ENCODE measurements at places on chromosomes 6 and 20.

- DNase-seq = no peak
Observed at GRCh38 chr20:21575981-21576740, 62.3 kb upstream of the NKX2-2 start.

- no peak for DNase-seq
Observed at GRCh38 chr6:70763754-70764510, 96.2 kb downstream of the SMAP1 start.

DNA sequence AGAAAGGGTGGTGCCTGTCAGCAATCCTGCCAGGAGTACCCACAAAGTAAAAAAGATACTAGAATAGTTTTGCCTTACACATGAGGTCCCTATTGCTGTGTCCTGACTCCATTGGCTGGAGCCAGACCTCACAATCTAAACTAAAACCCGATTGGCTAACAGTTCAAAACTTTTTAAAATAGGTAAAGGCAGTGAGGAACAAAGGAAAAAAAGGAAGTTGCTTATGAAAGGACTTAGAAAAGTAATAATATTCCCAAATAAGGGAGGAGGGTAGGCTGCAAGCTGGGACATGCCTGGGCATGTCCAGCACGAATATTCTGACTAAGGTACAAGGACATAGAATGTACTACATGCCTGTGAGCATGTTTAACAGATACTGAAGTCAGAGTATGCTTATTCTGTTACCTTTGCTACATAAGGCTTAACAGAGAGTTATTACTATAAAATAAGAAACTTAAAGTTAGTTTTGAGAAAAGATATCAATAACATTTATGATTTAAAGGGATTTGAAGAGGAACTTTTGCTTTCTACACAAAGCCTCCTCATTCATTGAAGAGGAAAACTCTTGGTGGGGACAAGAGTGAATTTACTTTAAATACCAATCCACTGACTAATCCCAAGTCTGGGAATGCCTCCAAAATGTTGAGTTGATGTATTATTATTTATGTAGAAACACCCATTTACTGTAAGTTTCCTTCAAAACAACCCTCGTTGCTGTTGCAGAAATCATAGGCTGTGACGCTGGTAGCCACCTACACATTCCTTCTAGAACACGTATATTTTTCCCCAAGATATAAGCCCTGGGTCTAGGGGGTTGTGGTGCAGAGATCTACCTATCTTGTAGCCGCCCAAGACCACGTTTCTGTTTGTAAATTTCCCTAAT lies 8.2 kb upstream of the MTHFD1L start:
- DNase-seq = no peak

DNA sequence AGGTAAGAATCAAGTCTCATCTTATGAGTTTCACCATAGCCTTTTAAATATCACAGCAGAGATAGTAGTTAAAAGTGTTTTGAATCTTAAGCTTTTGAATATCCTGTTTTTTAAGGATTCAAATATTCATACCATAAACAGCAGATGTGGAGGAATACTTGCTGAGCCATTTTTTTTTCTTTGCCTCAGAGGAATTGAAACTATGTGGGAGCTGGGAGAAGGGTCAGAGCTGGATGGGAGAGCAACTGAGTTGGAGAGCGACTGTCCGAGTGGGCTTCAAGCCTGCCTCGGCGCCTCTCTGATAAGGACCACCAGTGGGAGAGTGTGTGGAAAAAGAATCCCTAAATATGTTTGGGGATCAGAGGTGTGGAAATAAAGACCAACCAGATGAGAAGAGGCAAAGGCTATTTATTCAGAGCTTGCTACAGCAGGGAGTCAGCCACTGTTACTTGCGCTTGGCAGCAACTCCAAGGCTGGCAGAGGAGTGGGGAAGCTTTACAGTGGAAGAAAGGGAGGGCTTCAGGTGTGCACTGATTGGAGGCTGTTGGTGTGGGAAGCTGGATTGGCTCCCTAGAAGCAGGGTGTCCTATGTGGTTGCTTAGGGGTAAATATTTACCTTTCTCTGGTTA lies 34.3 kb upstream of the MCUR1 start:
- no peak for DNase-seq

GRCh38 chr6:21491955-21492354 lies 101.6 kb upstream of the SOX4 start:
- DNase-seq = no peak

DNA sequence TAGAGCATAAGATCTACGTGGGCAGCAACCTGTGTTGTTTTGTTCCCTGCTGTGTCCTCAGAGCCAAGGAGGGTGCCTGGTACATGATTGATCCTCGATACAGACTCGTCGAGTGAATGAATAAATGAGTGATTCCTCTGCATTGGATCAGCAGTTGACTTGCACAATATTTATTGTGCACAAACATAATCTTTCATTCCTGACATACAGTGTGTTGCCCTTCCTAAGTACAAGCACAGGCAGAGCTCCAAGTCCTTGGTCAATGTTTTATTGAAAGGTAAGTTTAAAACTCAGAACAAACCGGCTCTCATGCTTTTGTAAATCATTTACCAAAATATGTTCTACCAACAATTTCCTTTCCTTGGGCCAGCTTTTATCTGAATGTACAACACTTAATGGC lies 57.4 kb downstream of the STMND1 start:
- no peak for DNase-seq

DNA sequence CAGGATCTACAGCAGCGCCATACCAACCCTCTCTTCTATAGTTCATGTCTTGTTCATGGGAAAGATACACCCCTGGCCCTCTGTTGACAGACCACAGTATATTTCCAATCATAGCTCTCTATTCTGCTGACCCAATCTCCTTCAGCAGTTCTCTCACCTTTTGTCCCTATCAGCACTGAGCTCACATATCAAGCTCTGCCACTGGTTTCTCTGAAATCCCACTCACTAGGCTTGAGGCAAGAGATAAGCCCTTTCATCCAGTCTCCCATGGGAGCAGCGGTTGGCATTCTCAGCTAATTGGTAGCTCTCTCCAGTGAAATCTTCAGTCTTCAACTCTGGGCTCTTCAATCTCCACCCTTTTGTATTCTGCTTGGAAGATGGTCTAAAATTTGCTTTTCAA lies 313.4 kb downstream of the GJA1 start:
- DNase-seq = no peak

Data from activated CD8-positive, alpha-beta memory T cell treated with anti-CD3 and anti-CD28 coated beads, Interleukin-2, amount 10 ng/mL, durations not matched to agents 7 days and 5 days (primary cell).